Left cardiac atrium (tissue), 4 donors: ENCODE measurements at places on chromosomes 5 and 9. TPM values are rescaled to one million over a fixed set of nuclear protein-coding genes. Genes with fewer than 3 reads are reported as not detected.

GARNL3 gene
- 11.2 TPM for total RNA-seq

GRCh38 chr5:132265336-132266030, 8.0 kb downstream of the PDLIM4 start:
- peak; percentile 73 for DNase-seq

DNAH5 gene
- 0.24 TPM for total RNA-seq

DNA sequence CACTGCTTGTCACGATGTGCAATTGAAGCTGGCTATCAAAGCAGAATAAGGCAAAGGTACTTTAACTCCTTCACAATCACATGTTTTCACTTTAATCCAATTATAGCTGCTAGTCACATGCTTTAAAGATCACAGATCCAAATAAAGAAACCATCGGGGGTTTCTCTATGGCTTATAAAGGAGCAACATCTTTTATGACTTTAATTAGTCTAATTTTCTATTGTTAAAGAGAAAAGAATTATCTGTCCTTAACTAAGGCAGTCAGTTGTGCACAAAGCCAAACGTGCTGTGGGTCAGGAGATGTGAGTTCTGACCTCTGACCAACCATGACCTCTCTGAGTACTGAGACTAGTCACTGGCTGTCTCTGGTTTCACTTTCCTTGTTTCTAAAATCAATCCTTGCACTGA, 561.1 kb downstream of the RAB3C start:
- no peak for DNase-seq

- no peak for DNase-seq
Observed at GRCh38 chr5:74540622-74541021, 99.9 kb downstream of the ENC1 start.

DNA sequence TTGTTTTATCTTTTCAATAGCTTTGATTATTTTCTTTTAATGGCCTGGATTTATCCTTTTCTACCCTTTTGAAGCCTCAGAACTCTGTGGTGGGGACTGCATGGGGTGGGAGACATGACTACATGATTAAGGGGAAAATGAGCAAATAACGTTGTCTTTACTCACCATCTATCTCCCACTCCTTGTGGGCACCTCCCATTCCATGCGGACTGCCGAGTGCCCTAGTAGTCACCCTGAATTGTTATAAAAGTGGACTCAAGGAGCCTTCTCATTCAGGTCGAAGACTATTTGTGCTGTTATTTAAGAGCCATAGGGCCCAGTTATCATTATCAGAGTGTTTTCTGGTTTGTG, 281.8 kb downstream of the MLLT3 start:
- no peak for DNase-seq

DNA sequence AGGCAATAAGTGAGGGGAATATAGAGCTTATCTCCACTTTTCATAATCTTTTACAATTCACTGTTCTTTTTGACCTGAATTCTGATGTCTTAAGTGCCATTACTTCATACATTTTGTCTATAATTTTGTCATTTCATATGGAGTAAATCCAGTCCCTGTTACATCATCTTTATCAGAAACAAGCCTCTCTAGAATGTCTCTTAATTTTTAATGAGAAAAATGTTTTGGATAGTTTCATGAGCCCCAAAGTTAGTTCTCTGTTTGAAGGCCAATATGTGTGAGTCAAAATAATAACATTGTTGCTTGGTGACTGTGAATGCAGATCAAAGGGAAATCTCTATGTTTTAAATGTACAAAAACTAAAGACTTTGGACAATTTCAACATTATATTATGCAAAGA, 329.6 kb upstream of the ARRDC3 start:
- DNase-seq: no peak

DNA sequence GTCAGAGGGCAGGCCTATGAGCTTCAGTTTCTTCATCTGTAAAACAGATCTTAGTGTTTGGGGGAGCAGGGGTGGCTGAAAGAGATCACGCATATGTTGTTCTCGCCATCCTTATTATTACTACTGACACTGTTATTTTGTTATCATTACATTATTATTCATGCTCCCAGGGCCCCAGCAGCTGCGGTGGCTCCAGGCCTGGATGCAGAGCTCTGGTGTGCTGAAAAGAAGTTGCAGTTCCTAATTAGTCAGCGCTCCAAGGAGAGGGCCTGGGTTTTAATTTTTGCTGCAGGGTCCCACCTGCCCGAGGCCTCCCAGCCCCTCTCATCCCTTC, 19.5 kb downstream of the CXXC5 start:
- DNase-seq: no peak

DNA sequence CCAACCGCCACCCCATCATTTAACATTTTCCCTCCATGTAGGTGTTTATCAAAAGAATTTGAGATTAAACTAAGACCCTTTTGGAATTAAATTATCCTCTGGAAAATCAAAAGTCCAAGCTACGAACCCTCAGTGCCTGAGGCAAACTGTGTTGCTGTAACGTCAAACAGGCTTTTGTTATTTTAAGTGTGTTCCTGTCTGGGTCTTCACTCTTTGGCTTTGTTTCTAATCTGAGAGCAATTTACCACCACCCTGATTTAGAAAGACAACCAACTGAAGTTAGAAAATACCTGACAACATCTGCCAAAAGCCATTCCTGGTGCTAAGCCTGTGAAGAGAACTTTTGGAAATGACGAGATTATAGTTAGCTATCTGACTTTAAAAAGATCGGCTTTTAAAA, 199.9 kb downstream of the DIRAS2 start:
- DNase-seq: no peak

DNA sequence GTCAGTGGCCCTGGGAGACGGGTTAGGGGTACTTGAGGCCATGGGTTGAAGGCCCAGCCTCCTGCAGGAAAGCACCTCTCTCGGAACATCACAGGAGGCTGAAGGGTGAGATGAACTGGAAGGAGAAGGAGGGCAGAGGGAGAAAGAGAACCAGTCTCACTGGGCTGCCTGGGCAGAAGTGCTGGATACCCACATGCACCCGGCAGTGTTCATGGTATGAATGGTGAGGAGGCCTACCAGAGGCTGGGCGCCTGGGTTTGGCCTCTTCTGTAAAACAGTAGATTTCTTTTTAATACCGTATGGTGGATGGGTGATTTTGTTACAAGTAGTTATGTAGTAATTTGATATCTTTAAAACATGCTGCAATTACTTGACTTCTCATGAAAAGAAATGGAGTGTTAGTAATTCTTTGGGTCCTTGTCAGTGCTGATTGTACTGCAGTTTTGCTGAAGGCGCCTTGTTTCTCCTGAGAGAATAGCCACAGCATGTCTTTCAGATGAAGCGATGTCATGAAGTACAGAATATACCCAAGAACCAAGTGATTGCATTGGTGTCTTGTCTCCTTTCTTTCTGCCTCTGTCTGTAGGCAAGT, 258.6 kb downstream of the FANCC start:
- DNase-seq: no peak

GRCh38 chr5:88671505-88672499, 211.2 kb downstream of the MEF2C start:
- DNase-seq: no peak

DNA sequence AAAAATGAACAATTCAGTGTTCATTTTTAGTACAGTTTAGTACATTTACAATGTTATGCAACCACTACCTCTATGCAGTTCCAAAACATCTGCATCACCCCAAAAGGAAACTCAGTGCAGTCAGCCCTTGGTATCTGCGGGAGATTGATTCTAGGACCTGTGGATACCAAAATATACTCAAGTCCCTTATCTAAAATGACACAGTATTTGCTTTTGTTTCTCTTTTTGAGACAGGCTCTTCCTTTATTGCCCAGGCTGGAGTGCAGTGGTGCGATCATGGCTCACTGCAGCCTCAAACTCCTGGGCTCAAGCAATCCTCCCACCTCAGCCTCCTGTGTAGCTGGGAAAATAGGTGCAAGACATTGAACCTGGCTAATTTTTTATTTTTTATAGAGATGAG, 114.0 kb downstream of the PIP5K1B start:
- DNase-seq: no peak

ARRDC3 gene
- 23.7 TPM for total RNA-seq

IER5L gene
- 13.1 TPM for total RNA-seq

GRCh38 chr9:121925935-121926334, 167.2 kb downstream of the TTLL11 start:
- DNase-seq: no peak

GRCh38 chr5:179959641-179960040, 51.9 kb upstream of the TBC1D9B start:
- no peak for DNase-seq

GRCh38 chr5:124713595-124713994, 32.8 kb downstream of the ZNF608 start:
- DNase-seq: no peak

- DNase-seq: no peak
Observed at GRCh38 chr5:156155598-156155997, 171.4 kb upstream of the SGCD start.

MXD3 gene
- total RNA-seq: 3.4 TPM

DNA sequence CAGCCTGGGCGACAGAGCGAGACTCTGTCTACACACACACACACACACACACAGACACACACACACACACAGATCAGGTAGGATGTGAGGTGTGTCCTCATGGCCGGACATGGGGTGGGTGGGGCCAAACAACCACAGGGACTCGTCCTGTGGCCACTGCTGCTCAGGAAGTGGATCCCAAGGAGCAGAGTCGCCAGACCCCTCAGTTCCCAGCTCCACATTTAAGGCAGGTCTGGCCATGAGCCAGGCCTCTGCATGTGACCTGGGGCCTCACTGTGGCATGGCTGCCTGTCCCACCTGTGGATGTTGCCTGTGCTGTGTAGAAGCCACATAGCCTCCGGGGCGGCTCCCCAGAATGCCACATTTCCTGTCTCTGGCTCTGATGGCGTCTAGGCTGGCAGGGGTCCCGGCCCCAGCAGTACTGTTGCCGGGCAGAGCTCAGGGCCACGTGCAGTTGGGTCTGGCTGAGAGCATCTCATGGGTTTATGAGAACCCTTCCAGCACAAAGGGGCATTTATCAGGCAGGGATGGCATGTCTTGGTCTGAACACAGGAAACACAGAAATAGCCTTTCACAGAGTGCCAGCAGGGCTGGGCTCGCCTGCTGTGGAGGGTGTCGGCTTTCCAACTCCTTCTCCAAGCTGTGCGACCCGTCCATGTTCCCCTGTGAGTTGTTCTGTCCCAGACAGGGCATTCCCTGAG, 9.9 kb upstream of the NINJ1 start:
- no peak for DNase-seq

GRCh38 chr9:81083854-81084512, 605.4 kb downstream of the TLE1 start:
- DNase-seq: no peak

DNA sequence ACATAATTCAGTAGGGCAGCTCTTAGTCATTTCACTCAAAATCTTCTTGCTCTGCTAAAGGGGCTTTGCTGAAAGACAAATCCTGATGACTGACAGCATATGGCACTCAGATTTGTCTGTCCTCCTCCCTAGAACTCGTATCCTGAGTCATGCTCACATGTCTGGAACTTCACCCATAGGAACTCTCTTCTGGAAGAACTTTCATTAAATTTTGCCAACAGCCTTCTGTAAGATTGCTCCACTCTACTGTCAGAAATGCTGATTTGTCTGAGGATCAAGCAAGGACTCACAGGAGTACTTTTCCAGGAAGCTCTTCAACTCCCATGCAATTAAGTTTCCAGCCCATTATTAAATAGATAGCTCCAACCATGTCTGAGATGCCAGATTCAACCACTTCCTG, 59.8 kb upstream of the SNX2 start:
- no peak for DNase-seq

TNPO1 gene
- total RNA-seq: 64.2 TPM

LEAP2 gene
- 1.1 TPM for total RNA-seq

LCN15 gene
- total RNA-seq: 1.1 TPM

DNA sequence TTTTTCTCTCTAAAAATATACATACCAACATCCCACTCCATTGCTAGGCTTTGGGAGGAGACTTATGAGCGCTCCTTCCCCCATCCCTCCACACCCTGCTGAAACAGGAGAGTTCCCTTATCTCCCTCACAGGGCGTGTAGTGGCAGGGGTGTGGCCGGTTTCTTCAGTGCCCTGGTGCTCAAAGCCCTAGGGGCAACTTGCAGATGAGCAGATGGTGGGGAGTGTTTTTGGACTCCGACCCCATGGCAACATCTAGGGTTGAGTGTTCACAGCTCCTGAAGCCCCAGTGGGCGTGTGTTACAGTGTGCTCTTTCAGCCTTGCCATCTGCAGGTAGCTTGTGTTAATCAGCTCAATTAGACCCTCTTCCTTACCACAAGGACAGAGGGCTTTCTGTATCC, 409.5 kb downstream of the MAT2B start:
- DNase-seq: peak; percentile 12

DNA sequence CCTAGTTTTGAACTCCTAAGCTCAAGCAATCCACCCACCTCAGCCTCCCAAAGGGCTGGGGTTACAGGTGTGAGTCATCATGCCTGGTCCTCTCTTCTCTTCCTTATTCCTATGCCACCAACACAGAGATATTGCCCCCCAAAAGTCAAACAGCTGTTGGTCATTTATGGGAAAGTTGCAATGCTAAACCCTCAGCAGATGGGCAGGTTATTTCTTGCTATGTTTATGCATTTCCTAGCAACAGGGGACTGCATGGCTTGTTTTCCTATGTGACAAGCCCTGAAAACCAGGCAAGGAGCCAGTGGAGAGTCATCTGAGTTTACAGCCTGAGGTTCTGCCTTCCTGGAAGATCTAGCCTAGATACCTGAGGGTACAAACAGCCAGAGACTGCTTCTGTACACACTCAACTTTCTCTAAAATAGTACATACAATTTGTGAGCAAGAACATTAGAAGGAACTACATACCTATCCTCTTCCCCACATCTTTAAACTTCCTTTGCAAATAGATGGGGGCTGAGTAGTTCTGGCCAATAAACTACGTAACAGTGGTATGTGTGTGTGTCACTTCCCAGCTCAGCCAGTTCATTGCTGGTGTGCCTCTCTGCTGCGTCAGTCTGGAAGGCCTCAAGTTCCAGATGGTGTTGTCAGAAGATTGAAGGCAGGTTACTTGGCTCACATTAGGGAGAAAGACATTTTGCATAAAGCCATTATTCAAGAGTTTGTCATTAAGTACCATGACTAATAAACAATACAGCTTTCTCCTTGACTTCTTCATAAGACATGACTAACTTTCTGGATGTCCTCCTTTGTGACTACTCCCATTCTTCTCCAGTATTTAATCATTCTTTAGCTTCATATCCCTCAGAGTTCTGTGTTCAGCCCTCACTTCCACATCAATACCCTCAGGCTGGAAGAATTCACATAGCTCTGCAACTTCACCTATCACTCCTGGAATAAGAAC, 65.3 kb downstream of the CSNK1A1 start:
- peak; percentile 88 for DNase-seq

DNA sequence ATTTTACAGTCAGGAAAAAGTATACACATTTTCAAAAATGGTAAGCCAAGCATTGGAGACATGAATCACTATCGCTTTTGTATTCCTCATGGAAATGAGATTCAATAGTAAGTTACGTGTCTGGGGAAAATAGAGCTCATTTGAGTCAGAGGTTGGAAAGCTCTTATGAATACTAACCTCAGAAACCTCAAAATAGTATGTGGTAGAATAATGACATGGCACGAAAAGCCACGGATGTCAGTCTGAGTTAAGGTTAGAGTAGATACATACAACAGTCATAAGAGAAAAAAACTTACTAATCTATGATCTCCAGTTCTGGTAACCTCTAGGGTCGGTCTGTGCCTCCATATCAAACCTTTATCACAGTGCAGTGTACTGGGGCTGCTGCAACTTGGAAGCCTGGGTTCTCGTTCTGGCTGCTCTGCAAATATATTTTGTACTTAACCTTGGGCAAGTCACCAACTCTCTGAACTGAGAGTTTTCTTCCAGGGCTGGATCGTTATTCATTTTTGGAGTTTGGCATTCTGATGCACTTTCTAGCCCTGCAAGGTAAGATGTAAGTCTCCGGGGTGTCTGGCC, 31.8 kb downstream of the MAP1B start:
- no peak for DNase-seq

GRCh38 chr9:19180991-19181390, 49.5 kb upstream of the DENND4C start:
- peak; percentile 48 for DNase-seq

SLC34A3 gene
- total RNA-seq: not detected

SPINK13 gene
- not detected for total RNA-seq
